ENCODE measurements at places on chromosomes 2 and 18.

DNA sequence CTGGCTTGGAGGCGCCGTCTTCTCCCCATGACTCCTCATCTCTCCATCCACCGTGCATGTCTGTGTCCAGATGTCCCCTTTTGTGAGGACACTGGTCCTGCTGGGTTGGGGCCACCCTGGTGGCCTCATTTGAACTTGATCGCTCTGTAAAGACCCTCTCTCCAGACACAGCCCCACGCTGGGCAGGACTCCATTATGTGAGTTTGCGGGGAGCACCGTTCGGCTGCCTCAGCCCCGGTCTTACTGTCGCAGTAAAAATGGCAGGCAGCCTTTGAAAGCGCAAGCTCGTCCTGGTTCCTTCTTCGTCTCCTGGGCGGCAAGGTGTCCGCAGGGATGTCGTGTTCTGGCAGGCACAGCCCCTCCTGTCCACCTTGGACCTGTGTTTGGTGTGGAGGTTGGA, 17.7 kb downstream of the NFATC1 start:
- DNase-seq = no peak

DNA sequence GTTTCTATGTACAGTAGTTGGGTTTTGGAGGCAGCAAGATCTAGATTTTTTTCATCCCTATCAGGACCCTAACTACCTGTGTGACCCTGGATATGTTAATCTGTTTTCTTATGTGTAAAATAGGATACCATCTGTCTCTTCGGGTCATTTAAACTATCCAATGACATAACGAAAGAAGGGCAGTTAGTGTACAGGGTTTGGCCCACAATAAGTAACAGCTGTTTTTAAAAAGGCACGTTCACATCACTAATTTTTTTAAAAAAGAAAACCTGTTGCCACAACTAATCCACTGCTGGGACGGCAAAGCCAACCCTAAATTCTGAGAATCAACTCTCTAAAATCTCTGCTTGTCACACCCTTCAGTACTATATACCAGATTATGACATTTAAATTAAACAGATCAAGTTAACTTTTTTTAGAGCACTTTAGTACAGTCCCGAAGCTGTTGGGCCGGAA, 869 bp downstream of the USP40 start:
- no peak for DNase-seq

DNA sequence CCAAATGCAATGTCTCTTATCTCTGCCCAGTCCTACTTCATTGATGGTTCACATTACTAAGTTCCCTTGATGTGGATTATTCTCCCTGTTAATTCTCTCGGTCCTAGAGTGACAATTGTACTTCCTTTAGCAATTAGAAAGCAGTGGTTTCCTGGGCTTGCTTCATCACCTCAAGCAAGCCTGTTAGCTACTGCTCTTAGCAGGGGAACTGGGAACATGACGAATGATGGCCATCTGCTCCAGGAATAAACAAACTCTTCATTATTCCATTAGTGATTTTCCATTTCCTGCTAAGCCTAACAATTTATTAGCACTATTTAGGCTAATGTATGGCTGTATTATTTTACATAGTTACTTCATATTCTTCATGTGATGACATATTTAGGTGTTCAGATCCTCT, 331.8 kb downstream of the MTX2 start:
- no peak for DNase-seq

GRCh38 chr18:61466736-61467135, 133.5 kb downstream of the CDH20 start:
- no peak for DNase-seq

- no peak for DNase-seq
Measured at GRCh38 chr2:72090781-72091482, 56.7 kb downstream of the CYP26B1 start.

DNA sequence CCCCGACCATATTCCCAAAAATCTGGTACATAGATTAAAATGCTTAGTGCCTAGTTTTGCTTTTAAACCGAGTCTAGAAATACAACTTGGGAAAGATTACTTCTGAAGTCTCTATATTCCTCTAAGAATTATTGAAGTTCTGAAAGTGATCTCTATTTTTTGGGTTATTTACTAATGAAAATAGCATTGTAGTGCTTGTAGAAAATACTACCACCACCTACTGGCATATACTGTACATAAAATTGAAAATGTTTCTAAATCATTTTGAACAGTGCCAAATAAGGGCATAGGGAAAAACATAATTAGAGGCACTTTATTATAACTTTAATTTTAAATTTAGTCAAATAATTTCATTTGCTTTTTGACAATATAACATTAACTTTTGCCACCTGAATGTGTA, 1399.6 kb upstream of the ZEB2 start:
- no peak for DNase-seq

DNA sequence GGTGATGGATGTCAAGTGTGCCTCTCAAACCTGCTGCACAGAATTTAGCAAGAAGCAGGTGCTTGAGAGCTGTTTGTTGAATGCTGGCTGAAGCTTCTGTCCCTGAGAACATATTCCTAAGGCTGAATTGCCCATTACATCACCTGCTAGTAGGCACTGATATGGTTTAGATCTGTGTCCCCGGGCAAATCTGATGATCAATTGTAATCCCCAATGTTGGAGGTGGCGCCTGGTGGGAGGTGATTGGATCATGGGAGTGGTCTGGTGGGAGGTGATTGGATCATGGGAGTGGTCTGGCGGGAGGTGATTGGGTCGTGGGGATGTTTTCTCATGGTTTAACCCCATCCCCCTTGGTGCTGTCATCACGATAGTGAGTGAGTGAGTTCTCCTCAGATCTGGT, 128.0 kb downstream of the HRH4 start:
- no peak for DNase-seq

GRCh38 chr2:214075456-214075855, 335.4 kb upstream of the VWC2L start:
- no peak for DNase-seq

DNA sequence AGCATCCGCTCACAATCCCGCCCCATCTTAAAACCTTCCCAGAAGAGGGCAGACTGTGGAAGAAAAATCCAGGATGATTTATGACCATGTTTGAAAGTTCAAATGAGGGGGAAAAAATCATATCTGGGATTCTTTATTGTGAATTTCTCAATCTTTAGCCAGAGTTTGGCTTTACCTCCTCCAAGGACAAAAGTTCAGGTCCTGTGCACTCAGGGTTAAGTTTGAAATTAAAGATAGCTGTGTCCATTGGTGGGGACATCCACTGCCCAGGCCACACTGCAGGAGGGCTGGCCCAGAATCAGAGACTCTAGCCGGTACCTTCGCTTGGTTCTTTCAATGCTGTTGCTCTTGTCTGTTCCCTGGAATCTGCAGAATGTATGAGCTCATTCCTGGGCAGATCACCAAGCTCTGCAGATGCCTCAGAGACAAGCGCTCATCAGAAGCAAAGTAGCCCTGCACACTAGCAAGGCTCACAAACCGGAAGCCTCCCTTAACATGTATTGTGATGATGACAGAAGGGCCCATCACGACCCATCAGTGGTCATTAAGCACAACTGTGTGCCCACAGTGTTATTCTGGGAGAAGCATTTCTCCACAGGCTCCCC, 375.3 kb upstream of the KLHL29 start:
- no peak for DNase-seq

DNA sequence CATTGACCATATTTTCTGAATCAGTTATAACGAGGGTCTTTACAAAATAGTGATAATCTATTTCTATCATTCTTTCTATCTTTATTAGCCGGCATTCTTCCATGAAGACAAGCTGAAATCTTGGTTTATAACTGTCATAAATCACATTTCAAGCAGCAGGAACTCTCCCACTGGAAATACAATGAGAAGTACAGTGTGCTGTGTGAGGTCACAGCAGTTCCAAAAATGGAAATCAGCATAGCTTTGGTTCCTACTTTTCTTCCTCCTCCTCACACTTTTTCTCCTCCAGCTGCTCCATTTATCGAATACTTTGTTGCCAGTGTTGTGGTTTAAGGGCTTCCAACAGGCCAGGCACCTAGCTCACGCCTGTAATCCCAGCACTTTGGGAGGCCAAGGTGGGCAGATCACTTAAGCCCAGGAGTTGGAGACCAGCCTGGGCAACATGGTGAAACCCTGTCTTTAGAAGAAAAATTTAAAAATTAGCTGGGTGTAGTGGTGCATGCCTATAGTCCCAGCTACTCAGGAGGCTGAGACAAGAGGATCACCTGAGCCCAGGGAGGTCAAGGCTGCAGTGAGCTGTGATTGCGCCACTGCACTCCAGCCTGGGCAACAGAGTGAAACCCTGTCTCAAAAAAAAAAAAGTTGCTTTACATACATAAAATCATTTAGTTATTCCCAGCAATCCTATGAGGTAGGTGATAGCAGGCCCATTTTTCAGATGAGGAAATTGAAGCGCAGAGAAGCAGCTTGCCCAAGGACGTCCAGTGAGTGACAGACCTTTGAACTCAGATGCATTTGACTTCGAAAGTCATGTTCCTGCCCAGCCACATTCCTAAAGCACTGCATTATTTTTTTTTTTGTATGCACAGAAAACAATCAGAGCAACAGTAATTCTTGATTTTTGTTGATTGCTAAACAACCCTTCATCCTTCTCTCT, 34.0 kb upstream of the GPR55 start:
- DNase-seq = no peak

DNA sequence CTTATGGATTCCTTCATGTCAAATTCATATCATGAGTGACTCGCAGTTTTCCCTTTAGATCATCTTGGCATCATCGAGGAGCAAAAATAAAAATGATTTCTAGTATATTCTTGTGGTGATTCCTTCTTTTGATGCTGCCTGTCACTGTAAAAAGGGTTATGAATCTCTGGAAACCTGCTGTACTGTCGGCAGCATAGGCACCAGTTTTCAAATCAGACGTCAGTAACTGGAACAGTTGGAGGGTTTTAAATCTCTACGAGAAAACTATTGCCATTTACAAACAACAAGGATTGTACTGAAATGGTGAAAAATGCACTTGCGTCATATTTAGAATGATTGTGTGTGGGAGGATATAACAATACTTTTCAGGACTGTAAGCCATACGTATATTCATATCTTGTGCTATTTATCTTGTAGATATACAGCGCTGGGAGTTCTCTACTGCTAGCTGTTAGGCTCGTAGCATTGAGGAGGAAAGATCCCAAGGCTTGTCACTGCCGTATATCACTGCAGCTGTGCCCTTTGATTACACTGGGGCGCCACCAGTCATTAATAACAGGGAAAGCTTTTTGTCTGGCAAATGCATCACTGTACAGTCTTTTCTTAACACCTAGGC, 320.7 kb downstream of the MTX2 start:
- DNase-seq = no peak

- DNase-seq = no peak
Measured at GRCh38 chr2:55743583-55743982, 49.9 kb upstream of the PNPT1 start.

- no peak for DNase-seq
Measured at GRCh38 chr2:96876269-96877041, 6.6 kb upstream of the SEMA4C start.

DNA sequence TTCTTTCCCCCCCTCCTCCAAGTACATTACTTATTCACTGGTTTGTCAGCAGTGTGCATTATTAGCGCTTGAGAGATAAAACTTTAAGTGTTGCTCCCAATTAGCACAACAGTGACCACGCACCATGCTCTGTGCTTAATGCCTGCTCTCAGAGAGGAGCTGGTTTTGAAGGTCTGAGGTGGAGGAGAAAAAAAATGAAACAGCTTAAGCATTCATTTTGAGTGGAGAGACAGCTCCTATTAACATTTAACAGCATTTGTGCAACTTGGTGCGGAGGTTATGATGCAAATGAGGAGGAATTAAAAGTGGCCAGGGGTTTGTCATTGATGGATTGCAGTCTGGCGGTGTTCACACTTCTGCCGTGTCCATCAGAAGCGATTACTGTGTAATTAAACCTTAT, 141.8 kb downstream of the FIGN start:
- DNase-seq = no peak

GRCh38 chr2:38598200-38598990, 4.3 kb downstream of the HNRNPLL start:
- no peak for DNase-seq

- DNase-seq = no peak
Measured at GRCh38 chr2:61272421-61273070, 110.6 kb downstream of the C2orf74 start.

DNA sequence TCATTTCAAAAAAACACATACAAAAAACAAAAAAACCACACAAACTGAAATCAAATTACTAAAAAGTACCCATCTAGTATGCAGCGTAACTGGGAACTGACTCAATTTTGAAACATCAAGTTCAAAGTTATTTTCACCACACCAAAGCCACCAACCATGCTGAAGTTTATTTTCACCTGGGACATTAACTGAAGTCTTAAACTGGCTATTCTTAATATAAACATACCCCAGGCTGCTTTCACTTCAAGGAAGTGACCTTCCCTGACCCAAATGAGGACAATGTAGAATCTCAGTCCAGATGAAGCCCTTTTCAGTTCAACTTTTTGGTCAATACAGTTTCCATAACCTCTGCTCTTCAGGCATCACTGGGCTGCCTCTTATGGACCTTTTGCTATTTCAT, 84.6 kb downstream of the PIGN start:
- DNase-seq = no peak

- no peak for DNase-seq
Measured at GRCh38 chr2:156305121-156305520, 27.4 kb downstream of the NR4A2 start.

DNA sequence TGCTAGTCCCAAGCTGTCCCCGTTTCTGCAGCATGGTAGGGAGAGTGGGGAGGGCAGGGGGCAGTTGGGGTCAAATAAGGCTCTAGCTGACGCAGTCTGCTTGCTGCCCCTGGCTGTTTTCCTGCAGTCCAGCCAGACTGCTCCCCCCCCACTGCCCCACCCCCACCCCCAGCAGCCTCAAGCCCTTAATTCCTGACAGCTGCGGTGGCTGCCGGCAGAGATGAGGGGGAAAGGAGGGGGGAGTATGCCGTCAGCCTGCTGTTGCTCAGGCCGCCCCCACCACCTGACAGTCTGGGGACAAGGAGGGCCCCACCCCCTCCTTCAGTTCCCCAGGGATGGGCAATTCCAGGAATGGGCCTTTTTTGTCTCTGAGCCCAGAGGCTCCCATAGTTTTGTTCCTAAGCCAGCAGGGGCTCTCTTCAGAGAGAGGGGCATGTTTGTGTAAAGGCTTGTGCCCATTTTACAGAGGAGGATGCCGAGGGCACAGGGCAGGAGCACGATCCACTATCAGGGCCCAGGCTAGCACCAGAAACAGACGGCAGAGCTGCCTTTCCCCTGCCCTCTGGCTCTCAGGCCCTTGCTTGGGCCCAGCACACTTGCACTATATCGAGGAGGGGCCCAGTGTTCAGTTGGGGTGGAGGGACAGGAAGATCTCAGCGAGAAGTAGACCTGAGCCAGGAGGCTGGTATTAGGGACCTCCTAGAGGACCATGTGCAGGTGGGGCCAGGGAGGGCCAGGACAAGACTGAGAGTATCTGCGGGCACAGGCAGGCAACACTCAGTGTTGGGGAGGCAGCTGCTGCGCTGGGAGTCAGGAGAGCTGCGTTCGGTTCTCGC, 1.5 kb upstream of the WNT10A start:
- DNase-seq = no peak

DNA sequence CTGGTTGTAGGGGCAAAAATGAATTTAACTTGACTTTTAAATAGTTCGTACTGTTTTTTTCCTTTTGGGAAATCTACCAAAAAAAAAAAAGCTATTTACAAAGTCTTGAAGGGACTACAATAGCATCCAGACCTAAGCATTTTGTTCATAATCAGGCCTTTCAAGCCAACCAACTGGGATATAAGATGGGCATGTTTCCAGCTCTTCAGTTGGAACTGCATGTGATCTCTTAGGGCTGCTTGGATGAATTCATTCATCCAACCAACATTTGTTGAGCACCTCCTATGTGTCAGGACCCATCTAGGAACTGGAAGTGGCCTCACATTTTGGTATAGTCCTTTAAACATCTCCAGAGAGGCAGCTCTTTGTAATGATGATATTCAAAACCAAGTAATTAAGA, 98.6 kb downstream of the AAK1 start:
- DNase-seq = no peak
